ENCODE measurements at places on chromosomes 2 and 18.
A peak's percentile ranks its signal among the peaks of the same experiment; 100 is the strongest.

DNA sequence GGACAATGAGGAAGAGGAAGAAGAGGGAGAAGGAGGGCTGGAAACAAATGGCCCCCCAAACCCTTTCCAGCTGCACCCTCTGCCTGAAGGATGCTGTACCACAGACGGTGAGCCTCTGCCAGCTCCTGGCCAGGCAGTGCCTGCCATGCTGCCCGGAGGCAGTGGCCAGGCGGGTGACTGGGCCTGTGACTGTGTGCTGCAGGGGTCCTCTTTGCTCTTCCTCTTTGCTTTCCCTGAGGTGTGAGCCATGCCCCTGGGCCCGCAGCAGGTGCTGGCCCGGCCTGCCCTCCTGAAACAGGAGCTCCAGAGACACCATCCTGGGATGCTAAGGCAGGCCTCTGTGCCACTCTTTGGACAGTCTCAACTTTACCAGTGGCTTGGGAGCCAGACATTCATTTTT, 28.6 kb downstream of the GREB1 start:
- H3K4me1 ChIP-seq: no peaks in the 10 kb centered on the region
- peak; percentile 26 for DNase-seq
- no peak overlapping the region for H3K27ac ChIP-seq
- no peak overlapping the region for H3K4me3 ChIP-seq
- no peaks in the 10 kb centered on the region for H3K27me3 ChIP-seq

DNA sequence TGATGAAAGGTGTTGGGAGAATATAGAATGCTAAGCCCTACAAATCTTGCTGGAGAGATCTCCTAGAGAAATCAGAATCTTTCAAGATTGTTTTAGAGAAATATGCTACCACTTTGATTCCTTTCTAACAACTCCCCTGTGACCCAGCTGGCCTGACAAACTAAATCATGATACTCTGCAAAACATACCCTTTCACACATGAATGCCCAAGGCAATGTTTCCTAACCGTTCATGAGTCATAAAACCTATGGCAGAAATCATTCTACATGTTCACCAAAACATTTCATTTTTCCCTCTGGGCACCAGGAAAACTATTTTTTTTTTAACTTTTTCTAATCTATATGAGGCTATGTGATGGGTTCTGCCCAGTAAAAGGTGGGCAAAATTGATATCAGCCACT, 77.8 kb upstream of the SETBP1 start:
- H3K4me3 ChIP-seq: no peak overlapping the region
- H3K36me3 ChIP-seq: no peaks in the 10 kb centered on the region
- H3K4me1 ChIP-seq: peaks cover 15% of the 10 kb centered on the region
- H3K27me3 ChIP-seq: no peaks in the 10 kb centered on the region
- no peak overlapping the region for H3K27ac ChIP-seq

- H3K36me3 ChIP-seq: no peaks in the 10 kb centered on the region
- no peak for DNase-seq
- H3K27me3 ChIP-seq: no peaks in the 10 kb centered on the region
- H3K4me3 ChIP-seq: no peak overlapping the region
These were observed 639.8 kb downstream of the TMEM182 start for GRCh38 chr2:103401621-103402020.

GRCh38 chr2:1037066-1037465, 86.4 kb downstream of the SNTG2 start:
- H3K4me3 ChIP-seq: no peak overlapping the region
- no peak overlapping the region for H3K27ac ChIP-seq
- H3K4me1 ChIP-seq: no peaks in the 10 kb centered on the region

GRCh38 chr2:10659898-10660568, 29.7 kb downstream of the NOL10 start:
- H3K27me3 ChIP-seq: no peaks in the 10 kb centered on the region
- H3K4me3 ChIP-seq: no peak overlapping the region
- no peak overlapping the region for H3K27ac ChIP-seq
- peaks cover 65% of the 10 kb centered on the region for H3K36me3 ChIP-seq

- H3K4me1 ChIP-seq: peaks cover 14% of the 10 kb centered on the region
- no peak overlapping the region for H3K27ac ChIP-seq
- no peak overlapping the region for H3K4me3 ChIP-seq
- H3K27me3 ChIP-seq: peaks cover 72% of the 10 kb centered on the region
- no peak for DNase-seq
- no peaks in the 10 kb centered on the region for H3K36me3 ChIP-seq
These were observed 313.3 kb downstream of the CELF4 start for GRCh38 chr18:37252342-37252741.

GRCh38 chr2:53778536-53779162, 8.1 kb downstream of the ASB3 start:
- H3K36me3 ChIP-seq: no peaks in the 10 kb centered on the region
- H3K4me1 ChIP-seq: peaks cover under 1% of the 10 kb centered on the region
- no peaks in the 10 kb centered on the region for H3K27me3 ChIP-seq

- H3K4me1 ChIP-seq: no peaks in the 10 kb centered on the region
- H3K27me3 ChIP-seq: no peaks in the 10 kb centered on the region
- H3K27ac ChIP-seq: no peak overlapping the region
- no peaks in the 10 kb centered on the region for H3K36me3 ChIP-seq
- DNase-seq: no peak
- H3K4me3 ChIP-seq: no peak overlapping the region
These were observed 1313.9 kb upstream of the ACVR2A start for GRCh38 chr2:146530886-146531285.

- no peaks in the 10 kb centered on the region for H3K27me3 ChIP-seq
- H3K4me3 ChIP-seq: no peak overlapping the region
- DNase-seq: no peak
- no peak overlapping the region for H3K27ac ChIP-seq
These were observed 239.2 kb upstream of the HS6ST1 start for GRCh38 chr2:128557831-128558241.
